ENCODE measurements at places on chromosomes 1 and 21.

DNA sequence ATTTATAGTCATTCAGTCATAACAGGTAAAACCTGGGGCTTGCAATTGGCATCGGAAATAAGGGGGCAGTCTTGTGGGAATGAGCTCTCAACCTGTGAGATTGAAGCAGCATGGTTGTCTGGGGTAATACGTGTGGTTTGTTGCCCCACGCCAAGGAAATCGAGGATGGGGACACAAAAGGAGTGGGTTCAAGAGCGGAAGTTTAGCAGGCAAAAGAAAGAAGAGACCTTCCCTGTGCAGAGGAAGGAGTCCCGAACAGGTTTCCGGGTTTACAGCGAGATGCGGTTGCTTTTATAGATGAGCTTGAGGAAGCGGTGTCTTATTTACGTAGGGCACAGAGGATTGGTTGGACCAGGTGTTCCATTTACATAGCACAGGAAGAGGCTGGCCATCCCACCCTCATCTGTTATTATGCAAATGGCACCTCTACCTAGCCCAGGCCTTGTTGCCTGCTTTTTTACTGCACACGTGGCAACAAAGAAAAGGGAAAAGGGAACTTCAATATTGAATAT lies 37.3 kb downstream of the IFNAR1 start:
- DNase-seq = no peak

- DNase-seq = no peak
Observed at GRCh38 chr21:25220954-25221353, 386.3 kb downstream of the MRPL39 start.

GRCh38 chr1:85325920-85326319 lies 49.5 kb upstream of the BCL10 start:
- no peak for DNase-seq

- no peak for DNase-seq
Observed at GRCh38 chr1:232452117-232452516, 177.8 kb downstream of the SIPA1L2 start.

DNA sequence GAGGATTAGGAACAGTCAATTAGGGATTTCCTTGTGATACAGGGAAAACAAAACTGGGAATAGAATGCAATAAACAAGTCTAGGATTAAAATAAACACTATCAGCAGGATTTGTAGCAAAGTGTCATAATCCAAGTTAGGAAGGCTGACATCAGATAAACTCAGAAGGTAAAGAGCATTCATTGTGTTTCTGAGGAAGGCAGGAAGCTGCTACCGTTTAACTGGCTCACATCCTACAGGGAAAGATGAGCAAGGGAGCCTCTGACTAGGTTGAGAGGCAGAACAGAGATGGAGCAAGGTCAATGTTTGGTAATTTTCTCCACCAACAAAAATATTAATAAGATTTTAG lies 124.7 kb downstream of the POU2F1 start:
- DNase-seq = no peak

DNA sequence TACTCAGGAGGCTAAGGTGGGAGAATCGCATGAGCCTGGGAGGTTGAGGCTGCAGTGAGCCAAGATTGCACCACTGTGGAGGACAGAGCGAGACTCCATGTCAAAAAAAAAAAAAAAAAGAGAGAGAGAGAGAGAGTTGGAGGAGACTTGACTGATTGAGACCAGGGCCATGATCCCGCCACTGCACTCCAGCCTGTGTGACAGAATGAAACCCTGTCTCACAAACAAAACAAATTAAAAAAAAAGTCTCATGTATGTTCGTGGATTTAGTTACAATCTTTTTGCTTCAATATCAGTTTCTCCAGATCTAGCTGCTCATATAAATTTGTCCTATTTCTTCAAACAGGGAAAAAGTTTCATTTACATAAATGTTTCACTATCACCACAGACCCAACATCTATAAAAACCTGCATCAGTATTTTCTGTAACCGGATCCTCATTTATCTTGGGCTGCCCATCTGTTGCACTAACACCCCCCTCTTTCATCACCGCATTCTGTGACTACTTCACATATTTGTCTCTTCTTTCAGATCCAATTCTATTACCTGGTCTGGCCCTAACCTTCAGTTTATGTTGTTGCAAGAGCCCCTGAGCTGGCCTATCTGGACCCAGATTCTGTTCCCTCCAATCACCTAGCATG lies 127.0 kb downstream of the GREM2 start:
- DNase-seq = no peak

DNA sequence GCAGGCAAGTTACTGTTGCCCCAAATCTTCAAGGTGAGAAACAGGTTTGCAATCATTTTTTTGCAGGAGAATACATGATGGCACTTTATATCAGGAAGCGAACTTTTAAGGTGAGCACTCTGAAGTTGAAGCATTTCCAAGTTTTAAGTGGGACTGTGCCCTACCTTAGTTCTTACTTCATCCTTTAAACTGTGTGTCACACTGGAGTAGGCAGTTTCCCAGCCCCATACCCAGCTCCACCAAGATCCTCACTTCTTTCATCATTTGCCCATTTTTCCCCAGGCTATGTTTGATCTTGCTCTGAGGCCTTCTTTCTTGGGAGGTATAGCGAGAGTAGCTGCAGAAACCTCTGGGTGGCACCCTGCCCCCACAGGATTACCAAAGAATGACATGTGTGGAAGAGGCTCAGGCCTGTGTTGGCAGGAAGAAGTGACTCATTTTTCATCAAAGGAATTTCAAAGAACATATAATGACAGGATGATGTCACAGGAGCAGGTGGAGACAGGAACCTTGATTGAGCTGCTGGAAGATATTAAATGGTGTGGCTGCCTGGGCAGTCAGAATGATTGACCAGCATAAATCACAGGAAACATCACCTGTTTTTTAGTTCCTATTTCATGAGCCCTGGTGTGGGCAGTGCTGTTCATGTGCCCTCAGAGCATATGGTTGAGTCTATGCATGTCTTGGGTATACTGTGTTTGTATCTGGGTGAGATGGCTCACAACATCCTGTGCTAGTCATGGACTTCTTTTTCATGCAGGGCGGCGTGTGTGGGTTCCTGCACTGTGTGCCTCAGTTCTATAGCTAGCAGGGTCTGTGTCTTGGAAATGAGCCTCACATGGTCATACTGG lies 20.8 kb upstream of the MACF1 start:
- peak; percentile 70 for DNase-seq

GRCh38 chr1:245168086-245168485 lies 13.3 kb downstream of the KIF26B start:
- DNase-seq = no peak

- DNase-seq = no peak
Observed at GRCh38 chr1:156135930-156136871, 17.2 kb upstream of the SEMA4A start.

- DNase-seq = peak; percentile 66
Observed at GRCh38 chr1:7046314-7046713, 261.1 kb downstream of the CAMTA1 start.

- no peak for DNase-seq
Observed at GRCh38 chr1:29331729-29332128, 95.4 kb downstream of the PTPRU start.

DNA sequence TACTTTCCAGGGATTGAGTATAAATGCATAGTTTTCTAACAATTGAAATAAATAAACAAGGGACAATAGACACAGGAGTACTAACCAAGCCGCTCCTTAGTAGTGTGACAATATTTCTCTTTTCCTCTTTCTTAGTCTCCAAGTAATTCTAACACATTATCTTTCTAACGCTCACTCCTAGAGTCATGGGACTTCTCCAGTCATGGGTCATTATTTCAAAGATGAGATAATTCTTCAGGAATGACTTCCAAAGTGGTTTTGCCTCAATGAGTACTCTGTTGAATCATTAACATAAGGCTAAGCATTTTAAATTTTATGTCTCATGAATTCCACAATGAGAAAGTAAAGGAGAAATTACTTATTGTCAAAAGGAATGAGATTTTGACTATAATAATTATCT lies 605.8 kb upstream of the ADAMTS5 start:
- peak; percentile 91 for DNase-seq

DNA sequence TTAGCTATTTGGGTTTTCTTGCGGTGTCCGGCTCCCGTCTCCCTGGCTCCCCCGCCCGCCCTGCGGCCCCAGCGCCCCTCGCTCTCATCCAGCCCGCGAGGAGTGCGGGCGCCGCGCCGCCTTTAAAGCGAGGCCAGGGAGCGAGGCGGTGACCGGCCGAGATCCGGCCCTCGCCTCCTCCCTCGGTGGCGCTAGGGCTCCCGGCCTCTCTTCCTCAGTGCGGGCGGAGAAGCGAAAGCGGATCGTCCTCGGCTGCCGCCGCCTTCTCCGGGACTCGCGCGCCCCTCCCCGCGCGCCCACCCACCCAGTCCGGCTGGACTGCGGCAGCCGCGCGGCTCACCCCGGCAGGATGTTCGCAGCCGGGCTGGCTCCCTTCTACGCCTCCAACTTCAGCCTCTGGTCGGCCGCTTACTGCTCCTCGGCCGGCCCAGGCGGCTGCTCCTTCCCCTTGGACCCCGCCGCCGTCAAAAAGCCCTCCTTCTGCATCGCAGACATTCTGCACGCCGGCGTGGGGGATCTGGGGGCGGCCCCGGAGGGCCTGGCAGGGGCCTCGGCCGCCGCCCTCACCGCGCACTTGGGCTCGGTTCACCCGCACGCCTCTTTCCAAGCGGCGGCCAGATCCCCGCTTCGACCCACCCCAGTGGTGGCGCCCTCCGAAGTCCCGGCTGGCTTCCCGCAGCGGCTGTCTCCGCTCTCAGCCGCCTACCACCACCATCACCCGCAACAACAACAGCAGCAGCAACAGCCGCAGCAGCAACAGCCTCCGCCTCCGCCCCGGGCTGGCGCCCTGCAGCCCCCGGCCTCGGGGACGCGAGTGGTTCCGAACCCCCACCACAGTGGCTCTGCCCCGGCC lies 492 bp downstream of the HLX start:
- peak; percentile 44 for DNase-seq

GRCh38 chr1:2290171-2290578 lies 62.1 kb downstream of the SKI start:
- no peak for DNase-seq

DNA sequence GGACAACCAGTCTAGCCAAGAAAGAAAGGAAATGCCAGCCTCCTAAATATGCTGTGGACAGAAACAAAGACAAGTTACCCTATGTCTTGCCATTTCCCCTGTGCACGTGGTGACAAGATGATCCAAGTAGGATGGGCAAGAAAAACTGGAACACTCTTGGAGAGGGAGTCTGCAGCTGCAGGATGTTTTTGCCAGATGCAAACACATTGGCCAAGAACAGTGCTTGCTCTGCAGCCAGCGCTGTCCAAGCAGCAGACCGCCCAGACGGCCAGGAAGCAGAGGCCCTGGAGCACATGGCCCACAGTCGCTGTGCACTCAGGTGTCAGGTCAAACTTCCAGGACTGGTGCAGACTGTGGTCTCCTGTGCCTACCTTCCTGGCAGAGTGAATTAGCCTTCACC lies 189.3 kb downstream of the SLC35F3 start:
- DNase-seq = no peak

- no peak for DNase-seq
Observed at GRCh38 chr1:218402786-218403120, 57.6 kb downstream of the TGFB2 start.

- DNase-seq = no peak
Observed at GRCh38 chr1:83741348-83741747, 257.6 kb downstream of the TTLL7 start.

GRCh38 chr1:3740752-3741151 lies 11.5 kb upstream of the CCDC27 start:
- no peak for DNase-seq

GRCh38 chr1:173445164-173445563 lies 32.0 kb upstream of the PRDX6 start:
- no peak for DNase-seq

GRCh38 chr1:194026422-194026821 lies 840.0 kb upstream of the B3GALT2 start:
- no peak for DNase-seq

DNA sequence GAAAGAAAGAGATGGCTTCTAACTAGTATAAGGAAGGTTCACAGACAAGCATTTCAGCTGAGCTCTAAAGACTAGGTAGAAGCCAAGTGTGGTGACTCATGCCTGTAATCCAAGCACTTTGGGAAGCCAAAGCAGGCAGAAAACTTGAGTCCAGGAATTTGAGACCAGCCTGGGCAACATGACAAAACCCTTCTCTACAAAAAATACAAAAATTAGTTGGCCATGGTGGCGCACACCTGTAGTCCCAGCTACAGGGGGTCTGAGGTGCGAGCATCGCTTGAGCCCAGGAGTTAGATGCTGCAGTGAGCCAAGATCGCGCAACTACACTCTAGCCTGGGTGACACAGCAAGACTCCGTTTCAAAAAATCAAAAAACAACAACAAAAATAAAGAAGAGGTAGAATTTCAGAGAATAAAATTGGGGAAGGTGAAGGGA lies 27.8 kb downstream of the FBXO42 start:
- DNase-seq = peak; percentile 82

GRCh38 chr1:163922743-163923201 lies 601.0 kb downstream of the NUF2 start:
- peak; percentile 4 for DNase-seq

GRCh38 chr1:28265577-28265976 lies 6.3 kb downstream of the SESN2 start:
- DNase-seq = no peak

- no peak for DNase-seq
Observed at GRCh38 chr1:203539831-203540546, 46.0 kb downstream of the OPTC start.

- no peak for DNase-seq
Observed at GRCh38 chr1:41400225-41400624, 39.0 kb downstream of the FOXO6 start.

- peak; percentile 97 for DNase-seq
Observed at GRCh38 chr1:44354840-44355581, at the start of gene ERI3. Gene ERI3 (minus strand): TSS chr1:44355257. CDS start chr1:44355026, 231 bp downstream.

- DNase-seq = no peak
Observed at GRCh38 chr1:34693081-34693480, 61.8 kb upstream of the GJB5 start.

DNA sequence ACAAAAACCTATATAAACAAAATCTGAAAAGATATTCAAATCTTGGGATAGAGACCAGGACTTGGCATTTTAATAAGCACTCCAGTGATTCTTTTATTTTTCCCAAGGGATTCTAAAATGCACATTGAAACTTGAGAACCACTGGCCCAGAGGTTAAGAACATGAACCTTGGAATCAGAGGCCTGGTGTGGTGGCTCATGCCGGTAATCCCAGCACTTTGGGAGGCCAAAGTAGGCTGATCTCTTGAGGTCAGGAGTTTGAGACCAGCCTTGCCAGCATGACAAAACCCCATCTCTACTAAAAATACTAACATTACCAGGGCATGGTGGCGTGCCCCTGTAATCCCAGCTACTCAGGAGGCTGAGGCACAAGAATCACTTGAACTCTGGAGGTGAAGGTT lies 12.9 kb upstream of the CEP85 start:
- DNase-seq = no peak

DNA sequence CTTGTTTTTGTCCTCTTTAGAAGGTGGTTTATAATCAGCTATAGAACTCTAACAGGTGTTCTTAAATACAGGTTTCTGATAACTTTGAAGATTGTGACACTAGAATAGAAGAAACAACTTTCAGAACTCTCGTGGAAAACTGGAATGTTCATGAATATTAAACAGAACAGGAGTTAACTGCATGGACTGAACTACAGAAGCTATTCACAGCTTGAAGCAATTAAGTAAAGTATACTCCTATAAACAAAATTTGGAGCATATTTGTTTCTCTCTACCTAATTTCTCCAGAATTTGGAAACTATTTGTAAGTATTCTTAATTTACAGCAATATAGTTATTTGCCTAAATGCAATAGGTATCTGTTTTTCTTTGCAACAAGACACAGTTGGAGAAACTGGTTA lies 824.8 kb downstream of the ADGRL2 start:
- DNase-seq = no peak
